WTC11 (cell line): ENCODE measurements at places on chromosomes 5 and 9.

- no peak for DNase-seq
These were observed 20.1 kb downstream of the TNIP1 start for GRCh38 chr5:151060742-151061141.

- DNase-seq, result no peak
These were observed 351.3 kb downstream of the DRD1 start for GRCh38 chr5:175092691-175093090.

DNA sequence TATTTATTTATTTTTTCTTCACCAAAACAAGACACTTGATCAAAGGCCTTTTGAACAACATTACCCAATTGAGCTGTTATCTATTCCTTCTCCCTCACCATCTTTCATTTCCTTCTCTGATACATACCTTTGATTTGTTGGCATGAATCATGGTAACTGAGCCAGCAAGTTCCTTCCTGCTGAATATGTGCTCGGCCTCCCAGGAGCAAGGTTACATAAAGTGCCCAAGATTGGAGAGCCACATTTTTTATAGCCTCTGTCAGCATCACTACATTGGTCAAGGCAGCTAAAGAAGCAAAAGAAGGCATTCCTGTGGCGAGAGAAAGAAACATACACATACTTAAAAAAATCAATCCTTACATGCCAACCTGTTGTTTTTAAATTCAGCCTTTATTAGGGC is 369.6 kb downstream of the CYLC2 start:
- no peak for DNase-seq

DNA sequence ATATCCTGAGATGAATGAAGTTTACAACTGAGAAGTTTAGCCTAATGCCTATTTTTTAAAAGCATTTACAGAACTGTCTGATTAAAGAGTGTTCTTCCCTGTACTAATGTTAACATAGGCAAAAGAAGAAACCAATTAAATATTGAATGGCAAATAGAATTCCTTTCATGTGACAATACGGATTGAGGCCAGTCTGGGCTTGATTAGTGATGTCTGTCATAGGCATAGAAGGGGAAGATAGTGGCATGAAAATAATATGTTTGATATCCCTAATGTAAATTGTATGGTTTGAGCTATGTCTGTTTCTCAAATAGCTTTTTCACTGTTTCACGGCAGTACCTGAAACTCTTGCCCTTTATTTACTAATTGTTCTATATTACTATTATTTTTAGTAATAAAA is 443.1 kb upstream of the CLINT1 start:
- no peak for DNase-seq

GRCh38 chr5:22431406-22431805 is 421.7 kb downstream of the CDH12 start:
- no peak for DNase-seq

GRCh38 chr5:108125771-108126511 is 256.0 kb downstream of the FBXL17 start:
- no peak for DNase-seq

DNA sequence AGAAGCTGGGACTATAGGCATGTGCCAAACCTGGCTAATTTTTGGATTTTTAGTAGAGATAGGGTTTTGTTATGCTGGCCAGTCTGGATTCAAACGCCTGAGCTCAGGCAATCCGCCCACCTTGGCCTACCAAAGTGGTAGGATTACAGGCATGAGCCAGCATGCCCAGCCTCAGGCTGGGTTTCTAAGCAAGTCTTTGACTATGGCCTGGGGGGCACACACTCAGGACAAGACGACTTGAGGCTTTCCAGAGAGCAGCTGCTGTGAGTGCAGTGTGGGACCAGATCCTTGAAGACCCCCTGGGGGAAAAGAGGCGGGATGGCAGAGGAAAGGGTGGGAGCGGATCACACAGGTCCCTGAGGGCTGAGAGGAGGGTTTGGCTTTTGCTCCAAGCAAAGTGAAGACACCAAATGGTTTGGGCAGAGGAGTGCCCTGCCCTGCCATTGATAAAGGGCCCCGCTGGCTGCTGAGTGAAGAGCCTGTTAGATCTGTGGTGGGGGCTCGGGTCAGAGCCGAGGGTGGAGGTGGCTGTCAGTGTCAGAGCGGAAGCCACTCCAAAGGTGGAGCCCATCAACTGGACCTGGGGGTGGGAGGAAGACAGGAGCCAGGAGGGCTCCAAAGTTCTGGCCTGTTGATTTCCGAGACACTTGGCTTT is 46.8 kb upstream of the FUBP3 start:
- no peak for DNase-seq

GRCh38 chr9:127273326-127273725 is 8.8 kb downstream of the GARNL3 start:
- no peak for DNase-seq

DNA sequence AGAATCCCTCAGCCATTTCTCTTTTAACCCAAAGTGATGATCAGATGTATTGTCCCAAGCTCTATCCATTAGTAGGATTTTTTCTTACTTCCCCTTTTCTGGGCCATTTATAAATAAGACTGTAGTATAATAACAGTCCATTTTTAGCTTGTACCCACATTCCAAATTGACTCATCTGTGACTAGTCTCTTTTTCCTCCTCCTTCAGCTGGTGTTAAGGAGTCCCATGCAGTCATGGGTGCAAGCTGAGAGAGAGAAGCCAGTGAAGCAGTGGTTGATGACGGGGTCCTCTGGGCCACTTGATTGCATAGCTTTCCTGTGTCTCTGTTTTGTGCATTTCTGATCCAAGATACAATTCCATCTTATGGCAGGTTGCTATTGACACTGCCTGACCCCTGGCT is 476.0 kb upstream of the CD180 start:
- DNase-seq, result no peak

- no peak for DNase-seq
These were observed 175.8 kb downstream of the WDR70 start for GRCh38 chr5:37554938-37555337.

- no peak for DNase-seq
These were observed 66.3 kb downstream of the MAT2B start for GRCh38 chr5:163571744-163572143.

- no peak for DNase-seq
These were observed 18.0 kb downstream of the IARS1 start for GRCh38 chr9:92275541-92275940.

- no peak for DNase-seq
These were observed 68.6 kb upstream of the DPYSL3 start for GRCh38 chr5:147578228-147579024.

- no peak for DNase-seq
These were observed 33.7 kb downstream of the NCS1 start for GRCh38 chr9:130205912-130206311.

DNA sequence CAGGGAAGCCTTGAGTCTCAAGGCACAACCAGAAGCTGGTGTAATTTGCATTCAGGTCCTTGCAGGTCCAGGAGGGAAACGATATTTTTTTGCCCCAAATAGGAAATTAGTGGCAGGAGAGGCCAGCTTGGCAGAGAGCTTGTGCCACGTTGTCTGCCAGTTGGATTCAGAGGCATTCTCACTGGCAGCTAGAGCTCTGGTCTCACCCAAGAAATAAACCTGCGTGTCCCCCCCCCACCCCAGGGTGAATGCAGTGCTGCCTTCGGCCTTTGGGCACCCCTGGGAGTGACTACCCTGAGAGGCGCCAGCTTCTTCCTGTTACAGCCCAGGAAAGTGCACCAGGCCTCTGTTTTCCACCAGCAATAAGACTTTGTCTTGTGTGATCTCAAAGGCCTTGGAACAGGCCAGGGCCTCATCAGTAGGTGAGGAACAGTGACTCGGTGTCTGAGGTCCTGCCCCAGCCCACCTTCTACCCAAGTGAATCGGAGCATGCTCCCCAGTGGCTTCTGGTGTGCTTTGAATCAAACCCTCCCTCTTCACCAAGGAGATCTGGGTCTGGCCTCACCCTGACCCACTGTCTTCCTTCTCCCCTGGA is 68.4 kb downstream of the HSPA4 start:
- no peak for DNase-seq

- peak; percentile 99 for DNase-seq
These were observed 368 bp upstream of the CCDC180 start for GRCh38 chr9:97307091-97307490.

GRCh38 chr9:26439061-26439624 is 453.5 kb downstream of the CAAP1 start:
- DNase-seq, result no peak

- peak; percentile 62 for DNase-seq
These were observed 13.0 kb downstream of the SUSD3 start for GRCh38 chr9:93071464-93071863.

DNA sequence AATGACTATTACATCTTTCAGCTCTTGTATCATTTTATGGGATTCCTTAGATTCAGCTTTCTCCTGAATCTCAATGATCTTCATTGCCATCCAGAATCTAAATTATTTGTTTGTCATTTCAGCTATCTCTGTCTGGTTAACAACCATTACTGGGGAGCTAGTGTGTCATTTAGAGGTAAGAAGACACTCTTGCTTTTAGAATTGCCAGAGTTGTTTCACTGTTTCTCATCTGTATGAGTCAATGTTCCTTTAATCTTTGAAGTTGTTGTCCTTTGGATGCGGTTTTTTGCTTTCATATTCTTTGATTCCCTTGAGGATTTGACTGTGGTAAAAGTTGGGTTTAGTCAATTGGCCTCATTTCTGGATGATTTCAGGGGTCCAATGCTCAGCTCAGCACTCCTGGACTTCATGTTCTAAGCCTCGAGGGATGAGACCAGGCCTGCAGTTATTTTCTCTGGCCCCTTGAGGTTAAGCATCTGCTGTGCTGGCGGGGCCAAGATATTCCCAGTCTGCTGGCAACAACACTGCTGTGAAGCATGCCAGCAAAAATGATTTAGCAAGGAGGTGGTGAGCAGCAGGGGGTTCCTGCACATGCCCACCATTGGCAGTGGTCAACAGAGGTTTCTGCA is 102.4 kb upstream of the PCSK5 start:
- DNase-seq, result no peak

GRCh38 chr5:36681711-36682110 is 75.3 kb downstream of the SLC1A3 start:
- no peak for DNase-seq

DNA sequence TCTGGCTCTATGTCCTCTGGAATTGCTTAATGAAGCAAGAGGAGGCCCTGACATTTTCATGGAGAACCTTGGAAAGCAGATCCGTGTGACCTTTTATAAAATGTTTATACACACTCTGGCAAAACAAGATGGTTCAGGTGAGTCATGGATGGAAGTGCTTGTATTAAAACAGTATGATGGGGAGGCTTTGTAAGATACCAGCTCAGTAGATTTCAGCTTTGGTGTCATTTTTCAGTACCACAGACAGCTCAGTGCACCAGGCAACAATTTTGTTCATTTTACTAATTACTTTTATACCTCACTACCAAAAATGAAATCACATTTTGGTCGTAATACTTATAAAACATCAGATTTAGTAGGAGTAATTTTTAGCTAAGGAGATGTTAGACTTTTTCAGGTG is 5.2 kb downstream of the KCNN2 start:
- DNase-seq, result no peak

DNA sequence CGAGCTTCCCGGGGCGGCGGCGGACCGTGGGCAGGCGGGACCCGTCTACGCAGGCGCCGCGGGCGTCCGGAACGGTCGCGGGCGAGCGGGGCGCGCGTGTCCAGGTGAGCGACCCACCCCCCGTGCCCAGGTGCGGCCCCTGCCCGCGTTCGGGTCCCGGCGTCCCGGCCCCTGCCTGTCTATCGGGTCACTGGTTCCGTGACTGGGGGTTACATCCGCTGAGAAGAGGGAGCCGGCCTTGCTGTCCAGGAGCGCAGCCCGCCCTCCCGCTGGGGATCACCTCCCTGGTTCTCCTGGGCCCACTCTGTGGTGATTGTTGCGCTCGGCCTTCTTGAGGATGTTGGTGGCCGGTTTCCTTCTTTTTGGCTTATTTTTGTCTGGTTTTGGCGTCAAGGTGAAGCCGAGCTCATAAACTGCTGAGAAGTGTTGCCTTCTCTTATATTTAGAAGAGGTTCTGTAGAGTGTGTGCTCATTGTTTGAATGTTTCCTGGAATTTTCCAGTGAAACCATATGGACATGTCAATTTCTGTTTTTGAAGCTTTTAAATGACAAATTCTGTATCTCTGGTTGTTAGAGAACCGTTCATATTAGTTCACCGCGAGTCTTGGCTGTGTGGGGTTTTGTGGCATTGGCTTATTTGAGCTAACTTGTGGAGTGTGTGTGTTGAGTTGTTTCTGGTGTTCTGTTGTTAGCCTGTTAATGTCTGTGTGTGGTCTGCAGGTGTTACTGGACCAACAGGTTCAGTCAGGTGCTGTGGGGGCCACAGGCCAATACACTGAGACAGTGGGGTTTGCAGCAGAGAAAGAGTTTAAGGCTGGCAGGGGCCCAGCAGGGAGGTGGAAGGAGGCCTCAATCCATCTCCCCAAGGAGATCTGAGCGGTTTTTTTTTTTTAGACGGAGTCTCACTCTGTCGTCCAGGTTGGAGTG is 621 bp downstream of the CEP72 start:
- DNase-seq, result no peak

GRCh38 chr5:172284611-172284980 is 1.0 kb upstream of the UBTD2 start:
- DNase-seq, result no peak

DNA sequence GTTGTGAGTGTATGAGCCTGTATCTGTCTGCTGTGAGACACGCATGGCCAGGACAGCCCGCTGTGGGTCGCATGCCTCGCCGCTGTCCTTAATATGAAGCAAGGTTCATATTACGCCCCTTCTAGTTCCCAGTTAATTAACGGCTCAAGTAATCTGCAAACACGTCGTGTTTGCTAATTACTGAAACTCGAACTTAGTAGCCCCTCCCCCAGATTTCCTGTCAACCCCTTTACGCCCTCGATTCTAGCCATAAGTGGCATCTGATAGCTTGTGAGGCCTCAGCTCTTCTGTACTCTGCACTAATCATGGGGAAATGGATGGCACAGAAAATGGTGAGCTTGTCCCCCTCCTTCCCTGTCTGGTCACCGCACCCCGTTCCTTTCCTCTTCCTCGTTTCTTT is 116.9 kb upstream of the OTULINL start:
- DNase-seq, result no peak

GRCh38 chr9:34826999-34827538 is 117.1 kb upstream of the CCL21 start:
- DNase-seq, result no peak

GRCh38 chr9:69470186-69470977 is 145.4 kb downstream of the ENTREP1 start:
- DNase-seq, result no peak

DNA sequence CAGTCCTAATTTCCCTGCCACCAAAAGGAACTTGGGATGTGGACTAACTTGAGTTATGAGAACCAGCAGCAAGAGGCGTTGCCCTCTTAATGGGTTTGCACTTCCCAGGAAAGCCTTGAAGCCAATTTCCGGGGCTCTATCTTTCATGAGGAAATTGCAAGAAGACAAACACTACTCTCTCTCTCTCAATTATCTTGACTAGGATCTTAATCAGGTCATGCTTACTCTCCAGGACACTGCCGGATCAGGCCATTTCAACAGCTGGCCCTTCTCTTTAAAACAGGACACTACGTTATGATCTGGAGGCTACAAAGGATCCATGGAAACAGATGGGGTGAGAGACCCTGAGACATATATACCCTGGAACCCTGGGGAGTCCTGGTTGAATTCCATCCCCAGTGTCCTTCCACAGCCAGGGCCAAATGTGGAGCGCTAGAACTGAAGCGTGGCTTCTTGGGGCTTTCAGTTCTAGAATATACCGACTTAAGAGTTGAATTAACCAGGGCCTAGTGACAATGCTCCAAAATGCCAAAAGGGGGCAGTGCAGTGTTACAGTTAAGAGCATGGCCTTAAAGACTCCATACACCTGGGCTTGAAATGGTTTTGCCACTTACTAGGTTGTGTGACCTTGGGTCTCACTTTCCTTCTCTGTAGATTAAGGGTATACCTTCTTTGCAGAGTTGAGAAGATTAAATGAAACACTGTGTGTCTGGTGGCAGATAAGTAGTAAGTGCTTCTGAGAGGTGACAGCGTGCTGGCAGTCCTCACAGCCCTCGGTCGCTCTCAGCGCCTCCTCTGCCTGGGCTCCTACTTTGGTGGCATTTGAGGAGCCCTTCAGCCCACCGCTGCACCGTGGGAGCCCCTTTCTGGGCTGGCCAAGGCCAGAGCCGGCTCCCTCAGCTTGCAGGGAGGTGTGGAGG is 21.1 kb downstream of the FAM219A start:
- DNase-seq, result peak; percentile 71
